ENCODE measurements at places on chromosomes 5 and 9.

GRCh38 chr5:16888694-16889124, 47.4 kb downstream of the MYO10 start:
- no peak for DNase-seq

GRCh38 chr9:85212209-85212608, 529.5 kb downstream of the AGTPBP1 start:
- DNase-seq, result no peak

GRCh38 chr9:6132650-6133049, 83.0 kb upstream of the IL33 start:
- DNase-seq, result no peak

GRCh38 chr9:109381011-109381729, 60.3 kb upstream of the EPB41L4B start:
- DNase-seq, result no peak

DNA sequence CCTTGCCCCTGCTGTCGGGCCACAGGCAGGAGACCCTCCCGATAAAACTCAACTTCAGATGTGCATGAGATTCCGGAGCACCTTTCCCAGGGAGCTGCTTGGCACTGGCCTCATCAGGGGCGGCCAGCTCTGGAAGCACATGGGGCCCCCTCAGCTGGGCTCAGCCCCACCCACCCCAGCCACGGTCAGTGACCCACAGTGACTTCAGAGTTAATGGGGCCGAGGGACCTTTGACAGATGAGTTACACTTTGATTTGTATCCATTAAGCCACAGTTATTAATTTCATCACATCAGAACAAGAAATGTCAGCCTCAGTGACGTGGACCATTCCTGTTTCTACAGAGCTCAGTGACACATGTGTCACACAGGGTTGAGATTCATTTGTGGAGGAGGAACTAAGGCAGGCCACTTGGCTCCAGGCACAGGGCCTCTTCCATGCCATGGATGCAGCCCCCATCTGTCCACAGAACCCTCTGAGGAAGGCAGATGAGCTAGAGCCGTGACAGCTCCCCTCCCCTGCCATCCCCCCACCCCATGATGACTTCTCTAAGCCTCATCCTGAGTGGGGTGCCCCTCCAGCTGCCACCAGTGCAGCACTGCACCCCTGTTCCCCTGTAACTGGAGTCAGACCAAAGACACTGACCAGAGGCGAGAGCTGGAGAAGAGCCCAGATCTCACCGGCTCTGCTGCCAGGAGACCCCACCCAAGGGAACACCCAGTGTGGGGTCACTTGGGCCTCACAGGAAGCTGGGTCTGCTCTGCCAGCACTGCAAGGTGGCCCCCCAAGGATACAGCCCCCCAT, 69.4 kb upstream of the ADAMTS2 start:
- no peak for DNase-seq

GRCh38 chr5:142295084-142295758, 29.6 kb downstream of the SPRY4 start:
- DNase-seq, result no peak

- no peak for DNase-seq
These were observed 18.4 kb upstream of the ERAP2 start for GRCh38 chr5:96857924-96858323.

DNA sequence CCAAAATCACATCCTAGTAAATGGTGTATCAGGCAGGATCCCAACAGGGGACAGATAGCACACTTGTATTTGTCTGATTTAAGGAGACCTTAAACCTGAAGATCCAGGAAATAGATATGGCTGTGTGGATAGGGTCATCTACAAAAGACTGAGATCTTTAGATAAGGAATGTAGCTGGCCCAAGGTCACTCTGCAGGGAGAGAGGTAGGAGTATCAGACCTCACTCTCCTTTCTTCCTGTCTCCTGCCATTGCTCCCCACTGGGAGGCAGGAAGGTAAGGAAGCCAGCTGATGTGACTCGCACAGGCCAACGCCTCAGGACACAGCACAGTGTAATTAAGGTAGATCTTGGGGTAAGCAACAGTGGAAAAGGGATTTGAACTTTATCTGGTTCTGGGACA, 85.8 kb downstream of the PLPPR1 start:
- DNase-seq, result no peak

DNA sequence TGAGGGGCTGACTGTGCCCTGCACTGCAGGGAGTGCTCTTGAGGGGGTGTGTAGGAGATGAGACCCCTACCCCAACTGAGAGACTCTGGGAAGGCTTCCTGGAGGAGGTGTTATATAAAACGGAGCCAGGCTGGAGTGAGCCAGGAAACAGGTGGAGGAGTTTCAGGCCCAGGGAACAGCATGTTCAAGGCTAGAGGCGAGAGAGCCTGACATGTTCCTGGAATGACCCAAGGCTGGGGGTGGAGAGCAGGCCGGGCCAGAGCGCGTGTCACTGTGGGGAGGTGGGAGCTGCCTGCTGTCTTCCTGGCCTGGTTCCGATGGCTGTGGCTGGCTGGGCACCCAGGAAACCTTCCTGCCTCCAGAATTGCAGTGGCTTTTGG, 48.7 kb downstream of the RXRA start:
- no peak for DNase-seq

DNA sequence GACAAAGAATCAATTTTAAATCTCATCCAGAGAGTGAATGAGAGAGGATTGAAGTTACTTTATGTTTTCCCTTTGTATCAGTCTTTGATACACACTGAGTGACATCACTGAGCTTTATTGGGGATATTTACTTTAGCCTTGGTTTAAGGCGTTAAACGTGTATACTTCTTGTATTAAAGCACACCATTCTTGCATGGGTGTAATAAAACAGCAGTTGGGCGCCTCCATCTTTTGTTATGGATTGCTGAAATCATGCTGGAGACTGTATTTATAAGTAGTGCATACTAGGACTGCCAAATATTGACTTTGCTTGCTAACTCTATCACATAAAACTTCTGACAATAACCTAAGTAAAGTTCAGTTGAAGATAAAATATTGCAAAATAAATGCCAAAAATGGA, 1755.8 kb upstream of the WWC1 start:
- DNase-seq, result no peak
